ENCODE measurements at places on chromosomes 7 and 10. TPM values are rescaled to one million over a fixed set of nuclear protein-coding genes. Genes with fewer than 3 reads are reported as not detected.

Gene PRR15
- 0.17 TPM for total RNA-seq

Gene PRLHR
- total RNA-seq, result not detected

Gene SAP25
- total RNA-seq, result not detected

Gene RGR
- total RNA-seq, result not detected

Gene CYP2C19
- total RNA-seq, result not detected

Gene TBRG4
- 55.1 TPM for total RNA-seq

Gene TFPI2
- total RNA-seq, result 152 TPM

Gene OR9A2
- not detected for total RNA-seq

Gene MEOX2
- total RNA-seq, result 53.9 TPM

Gene GJC3
- total RNA-seq, result 0.42 TPM

Gene AGMO
- total RNA-seq, result 1.9 TPM

Gene HOXA7
- 2.9 TPM for total RNA-seq

Gene CDK1
- total RNA-seq, result 38.8 TPM

Gene SORCS3
- total RNA-seq, result under 0.01 TPM

Gene FGFR2
- 0.42 TPM for total RNA-seq

Gene ACTR3C
- total RNA-seq, result 9.5 TPM

Gene PBLD
- total RNA-seq, result 4.4 TPM

All from dermis blood vessel endothelial cell (primary cell).